ENCODE measurements at places on chromosomes 16 and 17.

- DNase-seq = no peak
Measured at GRCh38 chr17:83117583-83117982, 38.2 kb downstream of the METRNL start.

DNA sequence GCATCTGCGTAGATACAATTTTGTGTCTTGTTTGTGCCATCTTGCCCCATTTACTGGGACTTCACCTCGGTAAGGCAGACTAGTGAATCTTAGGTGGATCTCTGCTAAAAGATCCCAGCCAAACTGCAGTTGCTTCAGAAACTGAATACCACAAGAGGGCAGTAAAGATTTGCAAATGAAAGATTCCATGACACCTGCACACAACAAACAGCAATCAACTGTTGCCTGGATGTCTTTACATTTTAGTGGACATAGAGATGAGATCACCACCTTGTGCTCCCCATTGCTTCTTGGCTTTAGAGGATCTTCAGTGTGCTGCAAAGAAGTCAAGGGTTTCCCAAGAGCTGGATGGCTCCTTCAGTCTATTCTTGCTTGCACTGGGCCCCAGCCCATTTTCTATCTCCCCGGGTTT is 119.2 kb upstream of the CACNG5 start:
- DNase-seq = peak; percentile 41

- DNase-seq = no peak
Measured at GRCh38 chr16:81532491-81533174, 88.0 kb downstream of the CMIP start.

- no peak for DNase-seq
Measured at GRCh38 chr17:30398328-30399041, 19.8 kb downstream of the CPD start.

DNA sequence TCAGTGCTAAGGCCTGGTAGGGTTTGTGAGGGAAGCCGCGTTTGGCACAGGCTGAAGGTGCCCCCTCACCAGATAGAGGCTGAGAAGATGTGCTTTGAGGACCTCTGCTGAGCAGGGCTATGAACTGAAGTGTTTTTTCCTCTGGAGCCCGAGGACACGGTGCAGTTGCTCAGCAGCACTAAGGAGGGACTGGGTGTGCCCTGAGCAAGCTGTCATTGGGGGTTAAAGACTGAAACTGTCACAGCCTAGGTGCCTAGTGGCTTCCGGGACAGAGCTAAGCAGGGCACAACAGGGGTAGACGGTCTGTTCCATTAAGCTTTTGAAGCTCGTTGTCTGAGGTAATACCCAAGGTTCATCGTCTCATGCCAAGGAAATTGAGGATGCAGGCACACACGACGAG is 24.8 kb upstream of the ASGR2 start:
- DNase-seq = no peak

DNA sequence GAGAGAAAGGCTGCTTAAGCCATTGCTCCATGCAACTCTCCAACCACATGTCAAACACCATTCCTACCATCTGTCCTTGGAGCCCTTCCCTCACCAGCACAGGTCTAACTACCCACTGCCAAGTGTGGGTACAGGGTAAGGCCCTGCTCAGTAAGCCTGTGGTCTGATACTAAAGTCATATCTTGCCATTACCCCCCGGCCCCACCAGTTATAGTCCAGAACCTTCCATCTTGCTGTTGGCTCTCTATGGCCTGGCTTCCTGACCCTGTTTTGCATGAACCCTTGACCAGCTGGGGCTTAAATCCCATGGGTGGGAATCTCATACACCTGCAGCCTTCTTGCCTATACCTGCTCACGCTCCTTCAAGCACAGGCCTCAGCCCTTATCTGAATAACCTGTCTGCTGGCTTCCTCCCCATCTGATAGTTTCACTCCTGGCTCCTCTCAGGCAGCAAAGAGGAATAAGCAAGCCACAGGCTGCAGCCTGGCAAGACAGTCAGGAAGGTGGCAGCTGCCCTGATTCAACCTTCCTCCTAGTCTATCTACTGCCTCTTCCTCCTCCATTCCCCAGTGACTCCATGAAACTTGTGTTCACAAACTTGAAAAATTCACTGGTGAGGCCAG is 64.1 kb downstream of the ZFHX3 start:
- DNase-seq = no peak

- no peak for DNase-seq
Measured at GRCh38 chr17:81148986-81149533, 16.2 kb upstream of the PVALEF start.
